ENCODE measurements at places on chromosomes 16 and 17.

GRCh38 chr16:87042551-87043230, 274.5 kb downstream of the C16orf95 start:
- no peak for DNase-seq

DNA sequence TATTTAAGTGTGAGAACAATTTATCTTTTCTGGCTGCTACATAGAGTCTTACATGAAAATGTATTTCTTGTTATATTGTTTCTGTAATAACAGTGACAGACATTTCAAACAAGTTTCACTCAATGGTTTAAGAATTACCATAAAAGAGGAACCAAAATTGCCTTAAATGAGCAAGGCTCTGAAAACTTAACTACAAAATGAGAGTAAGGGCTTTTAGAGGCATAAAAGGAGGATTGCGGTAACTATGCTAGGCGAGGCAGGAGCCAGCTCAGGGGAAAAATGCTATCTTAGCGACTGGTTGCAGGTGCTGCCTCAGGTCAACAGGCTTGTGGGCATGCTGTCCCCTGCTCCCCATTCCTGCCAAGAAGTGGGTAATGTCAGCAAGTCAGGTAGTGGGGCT, 81.7 kb upstream of the MSI2 start:
- no peak for DNase-seq

DNA sequence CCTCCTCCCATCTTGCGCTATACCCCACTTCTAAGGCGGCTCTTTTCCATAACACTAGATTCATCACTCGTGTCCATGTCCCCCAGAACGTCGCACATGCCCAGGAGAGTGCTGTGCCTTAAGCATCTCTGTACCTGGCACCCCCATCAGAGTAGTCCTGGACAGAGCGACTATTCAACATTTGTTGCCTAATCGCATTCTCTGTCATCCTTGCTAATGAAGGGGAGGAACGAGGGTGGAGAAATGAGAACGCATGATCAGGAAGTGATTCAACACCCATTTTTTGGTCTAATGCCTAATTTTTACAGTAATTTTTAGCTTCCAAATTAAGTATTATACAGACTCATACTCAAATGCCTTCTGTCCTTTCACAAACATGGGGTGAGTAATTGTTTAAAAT, 53.2 kb downstream of the SLC39A11 start:
- no peak for DNase-seq

- no peak for DNase-seq
Measured at GRCh38 chr16:88347656-88348376, 34.9 kb upstream of the ZNF469 start.

- no peak for DNase-seq
Measured at GRCh38 chr17:44529864-44530263, 26.7 kb upstream of the GPATCH8 start.

- DNase-seq: peak; percentile 100
Measured at GRCh38 chr17:82022981-82023446, at the start of gene LRRC45. Gene LRRC45 (plus strand): TSS chr17:82023305. CDS start chr17:82023644, 339 bp downstream.

GRCh38 chr16:50295541-50296132, 29.3 kb downstream of the ADCY7 start:
- DNase-seq: no peak

DNA sequence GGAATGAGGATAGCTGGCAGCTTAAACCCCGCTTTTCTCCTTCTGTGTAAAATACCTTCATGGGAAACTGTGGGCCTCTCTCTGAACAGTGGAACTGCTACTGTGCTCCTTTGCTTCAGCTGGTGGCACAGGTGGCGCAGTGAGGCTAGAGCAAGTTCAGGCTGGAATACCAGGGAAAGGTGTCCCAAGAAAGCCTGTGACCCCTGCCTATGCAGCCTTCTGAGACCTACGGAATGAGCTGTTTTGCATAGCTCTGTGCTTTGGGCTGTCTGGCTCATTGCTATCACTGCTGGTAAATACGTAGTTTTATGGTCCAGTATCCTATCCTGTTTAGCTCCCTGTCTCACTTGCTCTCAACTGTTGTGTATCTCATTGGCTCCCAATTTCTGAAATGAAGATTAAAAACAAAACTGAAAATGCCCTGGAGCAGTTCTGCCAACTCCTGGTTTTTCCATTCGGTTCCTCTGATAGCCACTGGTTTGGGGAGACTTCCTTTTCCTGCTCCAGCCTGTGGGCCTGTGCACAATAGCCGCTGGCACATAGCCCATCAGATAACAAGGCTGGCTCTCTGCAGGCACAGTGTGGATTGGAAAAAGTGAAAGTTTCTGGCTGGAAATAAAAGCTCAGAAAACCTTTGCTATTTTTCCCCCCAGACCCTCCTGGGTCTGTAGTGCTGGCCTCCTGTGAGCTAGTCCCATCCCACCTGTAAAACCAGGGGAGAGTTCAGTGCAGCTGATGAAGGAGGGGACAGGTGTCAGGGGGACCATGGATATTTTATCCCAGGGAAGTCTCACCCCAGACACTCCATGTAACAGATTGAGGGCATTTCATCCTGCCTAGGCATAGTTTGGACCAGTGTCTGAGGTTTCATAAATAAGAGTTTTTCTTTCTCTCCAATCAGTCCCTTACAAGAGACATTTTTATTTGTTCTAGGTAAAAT, 24.0 kb downstream of the LIMD2 start:
- no peak for DNase-seq

GRCh38 chr16:12341423-12341822, 364.9 kb downstream of the SNX29 start:
- no peak for DNase-seq

- no peak for DNase-seq
Measured at GRCh38 chr16:57531253-57531575, 5.2 kb downstream of the CCDC102A start.

DNA sequence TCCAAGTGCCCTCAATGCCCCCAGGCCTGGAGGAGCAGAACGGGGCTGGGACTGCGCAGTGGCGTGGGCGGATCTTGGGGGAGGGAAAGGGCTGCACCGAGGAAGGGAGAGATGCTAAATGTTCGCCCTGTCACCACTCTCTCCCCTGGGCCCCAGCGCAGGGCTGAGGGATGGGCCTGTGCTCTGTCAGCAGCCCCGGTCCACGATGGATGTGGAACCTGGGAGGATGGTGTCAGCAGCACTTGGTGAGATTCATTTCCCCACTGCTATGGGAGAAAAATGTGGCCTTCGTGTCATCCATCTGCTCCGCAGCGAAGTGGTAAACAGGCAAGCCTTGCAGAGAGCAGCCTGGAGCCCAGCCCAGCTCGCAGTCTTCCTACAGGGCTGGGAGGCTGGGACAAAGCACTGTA, 72.0 kb downstream of the TMEM132E start:
- no peak for DNase-seq

DNA sequence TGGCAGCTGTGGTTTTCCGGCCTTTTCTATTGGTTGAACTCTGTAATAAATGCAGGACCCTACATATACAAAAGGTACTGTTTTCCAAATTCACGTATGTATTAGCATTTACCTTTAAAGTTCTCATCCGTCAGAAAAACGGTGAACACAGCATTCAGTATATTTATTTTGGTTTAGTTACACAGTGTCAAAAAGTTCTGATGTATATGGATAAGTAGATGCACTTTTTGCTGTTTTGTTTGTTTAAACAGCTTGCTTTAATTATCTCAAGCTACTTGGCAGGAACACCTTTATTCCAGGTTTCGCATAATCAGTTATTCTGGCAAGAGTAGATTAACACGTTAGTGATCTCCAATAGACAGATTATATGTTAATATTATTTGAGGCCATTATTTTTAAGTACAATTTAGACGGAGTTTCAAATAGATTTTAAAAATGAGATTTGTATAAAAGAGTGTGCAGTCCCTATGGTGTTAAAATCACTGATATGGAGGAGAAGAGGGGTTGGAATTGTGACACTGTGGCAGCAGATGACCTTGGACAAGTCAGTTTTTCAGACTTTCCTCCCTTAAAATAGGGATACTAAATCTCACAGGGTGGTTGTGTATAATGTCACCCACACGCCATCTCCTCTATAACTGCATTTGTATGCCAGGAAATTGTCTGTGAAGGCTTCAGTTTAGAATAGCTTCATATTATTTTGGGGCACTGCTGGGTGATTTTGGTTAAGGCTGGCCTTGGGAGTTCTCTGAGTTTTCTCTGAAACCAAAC, 2.1 kb downstream of the HERPUD1 start:
- DNase-seq: no peak

DNA sequence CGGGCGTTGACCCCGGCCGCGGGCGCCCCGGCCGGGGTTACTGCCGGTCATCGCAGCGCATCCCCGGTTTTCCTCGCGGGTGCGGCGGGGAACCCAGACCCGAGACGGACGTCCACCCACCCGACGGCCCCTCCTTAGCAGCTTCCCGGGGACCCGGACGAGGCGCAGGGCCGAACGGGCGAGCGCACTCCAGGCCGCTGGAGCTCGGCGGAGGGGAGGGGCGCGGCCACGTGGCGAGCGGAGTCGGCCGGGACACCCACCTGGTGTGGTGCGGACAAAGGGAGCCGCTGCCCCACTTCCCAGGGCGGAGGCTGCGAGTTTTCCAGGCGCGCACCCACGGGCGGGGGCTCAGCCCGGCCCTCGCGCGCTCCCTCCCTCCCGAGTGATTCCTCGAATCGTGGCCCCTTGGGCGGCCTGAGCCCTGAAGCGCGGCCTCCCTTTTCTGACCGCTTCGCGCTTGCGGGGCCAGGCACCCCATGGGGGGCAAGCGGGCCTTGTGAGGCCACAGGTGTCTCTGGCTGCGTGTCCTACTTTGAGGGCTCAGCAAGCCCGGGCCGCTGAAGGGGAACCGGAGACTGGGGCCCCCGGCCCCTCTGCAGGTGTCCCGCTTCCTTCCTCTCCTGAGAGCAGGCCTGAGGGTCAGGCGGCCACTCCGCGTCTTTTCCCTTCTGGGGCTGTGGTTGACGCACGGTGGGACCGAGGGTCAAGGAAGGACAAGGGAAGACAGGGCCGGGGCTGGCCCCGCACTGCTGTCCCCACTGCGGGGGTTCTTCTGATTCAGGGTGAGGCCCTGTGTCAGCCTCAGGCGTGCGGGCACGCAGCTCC, 1.1 kb upstream of the FASN start:
- no peak for DNase-seq

DNA sequence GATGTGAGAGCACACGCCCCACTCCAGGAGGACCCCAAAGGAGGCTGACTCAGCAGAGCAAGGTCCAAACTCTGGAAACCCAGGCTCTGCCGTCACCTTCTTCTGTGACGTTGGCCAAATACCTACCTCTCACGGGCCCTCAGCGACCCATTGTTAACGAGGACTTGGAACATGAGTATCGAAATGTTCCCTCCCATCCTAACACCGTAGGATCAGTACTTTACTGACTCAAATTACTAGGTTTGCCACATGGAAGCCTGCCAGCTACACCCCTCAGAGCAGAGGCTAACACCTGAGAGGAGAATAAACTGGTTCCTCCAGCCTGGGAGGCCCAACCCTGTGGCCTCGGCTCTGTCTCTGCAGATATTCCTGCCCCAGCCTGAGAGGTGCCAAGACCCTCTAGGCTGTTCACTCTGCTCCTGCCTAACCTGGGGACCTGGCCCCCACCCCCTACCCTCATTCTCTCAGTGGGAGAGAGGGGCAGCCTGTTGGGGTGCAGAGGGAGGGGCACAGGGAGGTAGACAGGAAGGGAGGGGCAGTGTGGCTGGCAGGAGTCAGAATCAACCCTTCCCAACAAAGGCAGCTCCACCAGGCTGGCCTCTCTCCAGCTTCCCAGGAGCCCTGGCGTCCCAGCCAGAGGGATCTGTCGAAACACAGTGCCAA, 4.4 kb downstream of the PITPNM3 start:
- DNase-seq: no peak

- peak; percentile 67 for DNase-seq
Measured at GRCh38 chr16:58392215-58393137, at the start of gene GINS3. Gene GINS3 (plus strand): TSS chr16:58392471. CDS start chr16:58392602, 131 bp downstream.

GRCh38 chr16:8694795-8695728, 20.6 kb downstream of the ABAT start:
- no peak for DNase-seq

GRCh38 chr16:46746821-46747776, 1.0 kb downstream of the MYLK3 start:
- DNase-seq: no peak

- DNase-seq: no peak
Measured at GRCh38 chr17:33520426-33521330, 227.6 kb upstream of the ASIC2 start.

DNA sequence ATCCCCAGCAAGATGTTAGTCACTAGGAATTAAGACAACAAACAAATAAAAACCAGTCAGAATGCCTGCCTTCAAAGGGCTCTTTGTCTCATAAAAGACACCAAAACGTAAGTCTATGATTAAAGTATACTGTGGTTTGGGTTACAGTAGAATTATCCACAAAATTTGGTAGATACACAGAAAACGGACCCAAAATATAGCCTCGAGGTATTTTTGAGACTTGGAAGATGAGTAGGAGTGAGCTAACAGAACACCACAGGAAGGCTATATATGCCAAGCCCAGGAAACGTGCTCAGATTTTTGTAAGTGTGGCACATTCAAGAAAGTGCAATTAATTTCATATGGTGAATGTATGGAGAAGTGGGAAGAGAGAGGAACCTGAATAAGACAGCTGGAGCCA, 831.4 kb downstream of the CDH11 start:
- DNase-seq: no peak
